Activated CD8-positive, alpha-beta memory T cell treated with anti-CD3 and anti-CD28 coated beads for 1 hour (primary cell): ENCODE measurements at places on chromosomes 2 and 18.

DNA sequence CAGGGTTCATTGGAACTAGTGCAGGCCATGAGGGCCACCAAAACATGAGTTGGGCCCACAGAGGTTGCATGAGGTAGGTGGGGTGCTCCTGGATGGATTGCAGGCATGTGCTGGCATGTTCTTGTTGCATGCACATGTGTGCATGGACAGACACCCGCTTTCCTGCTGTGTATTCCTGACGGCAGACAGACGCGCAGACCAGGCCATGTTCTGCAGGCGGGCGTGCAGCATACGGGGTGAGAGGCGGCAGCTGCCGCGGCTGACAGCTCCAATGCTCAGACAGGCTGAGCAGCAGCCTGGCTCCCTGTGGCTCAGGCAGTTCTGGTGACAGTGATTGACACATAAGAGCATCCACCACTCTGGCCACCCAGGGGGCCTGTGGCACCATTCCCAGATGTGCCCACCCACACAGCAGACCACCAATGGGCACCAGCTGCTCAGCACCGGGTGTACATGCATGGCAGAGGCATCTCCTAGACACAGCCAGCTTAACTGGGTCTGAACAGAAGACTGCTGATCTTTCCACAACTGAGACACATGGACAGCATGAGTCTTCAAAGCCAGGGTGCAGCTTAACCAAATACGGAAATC lies 21.2 kb downstream of the HS1BP3 start:
- no peak for DNase-seq

GRCh38 chr18:3478262-3478978 lies 28.4 kb downstream of the TGIF1 start:
- no peak for DNase-seq

- no peak for DNase-seq
Measured at GRCh38 chr2:178933493-178933892, 116.4 kb downstream of the CCDC141 start.

GRCh38 chr2:118112771-118113334 lies 24.6 kb downstream of the INSIG2 start:
- DNase-seq: no peak

- DNase-seq: no peak
Measured at GRCh38 chr2:19900931-19901441, 797 bp downstream of the TTC32 start.

- no peak for DNase-seq
Measured at GRCh38 chr2:171712051-171712450, 24.8 kb downstream of the DYNC1I2 start.

GRCh38 chr18:666177-666576 lies 8.7 kb downstream of the TYMS start:
- DNase-seq: no peak

DNA sequence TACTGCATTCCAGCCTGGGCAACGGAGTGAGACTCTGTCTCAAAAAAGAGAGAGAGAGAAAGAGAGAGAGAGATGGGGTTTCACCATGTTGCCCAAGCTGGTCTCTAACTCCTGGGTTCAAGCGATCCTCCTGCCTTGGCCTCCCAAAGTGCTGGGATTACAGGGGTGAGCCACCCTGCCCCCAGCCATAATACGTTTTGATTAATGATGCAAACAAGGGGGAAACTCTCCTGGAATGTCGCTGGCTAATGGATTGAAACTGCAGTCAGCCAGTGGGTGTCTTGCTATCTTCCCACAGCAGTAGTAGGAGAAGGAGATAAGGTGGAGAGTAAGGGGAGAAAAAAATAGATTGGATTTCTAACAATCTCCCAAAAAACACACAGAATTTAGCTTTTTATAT lies 9.5 kb upstream of the RTN4 start:
- DNase-seq: no peak

GRCh38 chr18:6249170-6249569 lies 165.5 kb downstream of the L3MBTL4 start:
- no peak for DNase-seq

DNA sequence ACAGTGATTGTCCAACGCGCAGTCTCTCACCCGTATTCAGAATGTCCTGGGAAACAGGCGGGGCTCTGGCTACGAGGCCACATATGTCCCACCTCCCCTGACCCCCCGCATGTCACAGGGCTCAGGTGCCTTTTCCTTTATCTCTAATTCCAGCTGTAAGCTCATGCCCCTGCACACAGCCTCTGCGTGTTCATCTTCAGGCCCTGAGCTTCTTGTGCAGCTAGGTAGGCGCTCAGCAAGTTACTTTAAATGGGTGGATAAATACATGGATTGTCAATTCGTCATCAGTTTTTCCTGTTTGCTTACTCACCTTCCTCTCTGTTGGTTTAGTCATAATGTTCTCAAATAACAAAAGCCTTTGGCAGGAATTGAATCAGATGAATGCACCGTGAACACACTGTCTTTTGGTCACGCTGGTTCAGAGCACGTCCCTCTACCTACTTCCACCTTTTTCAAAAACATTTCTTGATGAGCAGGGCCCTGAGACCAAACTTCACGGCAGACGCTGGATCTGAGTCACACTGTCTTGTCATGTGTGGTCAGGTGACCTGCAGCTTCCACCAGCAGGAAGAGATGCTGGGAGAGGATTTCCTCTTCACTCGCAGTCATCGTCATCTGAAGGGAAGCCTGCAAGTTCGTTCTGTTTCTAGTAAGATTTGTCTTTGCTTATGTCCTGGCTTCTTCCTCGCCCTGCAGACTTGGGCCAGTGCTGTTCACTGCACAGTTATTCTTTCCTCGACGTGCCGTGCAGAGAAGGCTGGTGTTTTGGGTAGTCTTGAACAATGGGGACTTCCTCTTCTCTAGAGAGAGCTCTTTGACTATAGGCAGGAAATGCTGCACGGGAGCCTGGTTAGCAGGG lies 138.1 kb downstream of the PTGR3 start:
- peak; percentile 49 for DNase-seq

DNA sequence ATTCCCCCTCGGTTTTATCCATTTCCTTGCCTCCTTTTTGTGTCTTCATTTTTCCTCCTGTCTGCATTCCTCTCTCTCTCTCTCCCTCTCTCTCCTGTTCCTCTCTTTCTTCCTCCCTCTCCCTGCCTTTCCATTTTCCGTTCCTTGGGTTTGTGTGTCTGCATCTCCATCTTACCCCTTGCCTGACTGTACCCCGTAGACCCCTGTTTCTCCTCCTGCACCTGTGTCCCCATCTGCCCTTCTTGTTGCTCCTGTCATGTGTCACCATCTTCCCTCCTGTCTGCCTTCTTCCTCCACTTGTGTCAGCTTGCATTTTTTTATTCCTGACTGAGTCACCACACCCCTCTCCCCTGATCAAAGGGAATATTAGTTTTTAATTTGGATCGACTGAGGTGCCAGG lies 1.8 kb downstream of the CDK5R2 start:
- DNase-seq: no peak

DNA sequence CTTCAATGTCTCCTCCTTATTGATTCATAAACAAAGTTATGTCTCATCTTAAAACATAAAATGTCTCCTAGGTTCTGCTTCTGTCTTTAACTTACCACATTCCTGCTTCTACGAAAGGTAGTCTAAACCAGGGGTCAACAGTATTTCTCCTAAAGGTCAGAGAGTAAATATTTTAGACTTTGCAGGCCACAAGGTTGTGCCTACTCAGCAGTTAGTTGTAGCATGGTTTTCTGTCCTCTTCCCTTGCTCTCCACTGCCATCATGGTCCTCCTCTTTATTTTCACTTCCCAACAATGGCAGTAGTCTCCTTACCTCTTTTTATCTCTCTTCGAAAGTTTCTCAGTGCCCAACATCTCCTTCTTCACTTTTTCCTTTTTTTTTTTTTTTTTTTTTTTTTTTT lies 68.3 kb upstream of the LRP1B start:
- no peak for DNase-seq

DNA sequence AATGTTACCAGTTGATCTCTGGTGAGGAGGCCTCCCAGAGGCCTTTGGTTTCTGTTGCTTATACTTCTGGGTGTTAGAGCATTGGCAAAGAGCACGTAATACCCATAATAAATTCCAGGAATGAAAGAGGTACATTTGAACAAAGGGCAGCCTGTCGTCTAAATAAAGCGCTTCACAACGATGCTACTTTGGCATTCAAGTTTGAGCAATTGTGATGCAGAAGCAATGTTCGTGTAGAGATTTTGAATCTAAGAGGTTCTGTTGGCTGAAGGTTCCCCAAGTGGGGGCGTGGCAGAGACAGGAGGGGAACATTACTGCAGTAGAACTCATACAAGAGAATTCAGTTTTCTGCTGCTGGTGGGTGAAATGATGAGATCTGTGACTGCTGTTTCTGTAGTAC lies 27.8 kb downstream of the ZNF532 start:
- no peak for DNase-seq

GRCh38 chr2:230877759-230878598 lies 13.2 kb downstream of the ITM2C start:
- DNase-seq: peak; percentile 64

- no peak for DNase-seq
Measured at GRCh38 chr2:160425434-160426151, 68.0 kb downstream of the RBMS1 start.

GRCh38 chr18:9156604-9157249 lies 20.1 kb downstream of the ANKRD12 start:
- DNase-seq: no peak

- DNase-seq: no peak
Measured at GRCh38 chr2:142983174-142983573, 105.7 kb downstream of the KYNU start.

GRCh38 chr2:68659081-68659480 lies 15.7 kb downstream of the PROKR1 start:
- no peak for DNase-seq
